ENCODE measurements at places on chromosomes 1 and 21.

DNA sequence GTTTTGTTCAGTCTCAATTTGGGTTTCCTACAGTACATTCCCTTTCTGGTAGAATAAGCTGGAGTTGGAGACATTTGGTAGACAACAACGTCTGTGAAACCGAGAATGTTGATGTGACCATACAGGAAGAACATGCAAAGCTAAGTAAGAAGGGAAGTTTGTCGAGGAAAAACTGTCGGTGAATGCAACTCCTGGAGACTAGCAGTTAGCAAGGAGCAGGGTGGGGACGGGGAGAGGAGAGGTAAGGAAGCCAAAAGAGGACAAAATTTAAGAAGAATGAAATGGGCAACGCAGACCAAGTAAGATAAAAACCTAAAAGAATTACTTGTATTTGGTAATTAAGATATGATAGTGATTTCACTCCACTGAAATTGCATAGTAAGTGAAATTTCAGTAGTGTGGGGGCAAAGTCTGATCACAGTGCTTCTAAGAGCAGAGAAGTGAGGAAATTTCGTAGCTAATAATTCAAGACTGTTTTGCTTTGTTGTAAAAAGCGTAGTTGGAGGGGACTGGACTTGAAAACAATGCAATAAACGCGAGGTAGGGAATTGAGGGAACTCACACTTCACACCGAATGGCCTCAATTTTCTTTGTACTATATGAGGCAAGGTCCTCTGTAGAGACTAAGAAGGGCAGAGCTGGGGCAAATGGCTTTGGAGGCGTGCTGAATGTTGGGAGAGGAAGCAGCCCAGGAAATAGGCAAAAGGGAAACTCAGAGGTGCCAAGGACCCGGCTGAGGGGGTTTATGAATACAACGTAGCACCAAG, 787 bp upstream of the GIPC2 start:
- no peak for DNase-seq

- no peak for DNase-seq
Observed at GRCh38 chr1:72845981-72846380, 563.6 kb upstream of the NEGR1 start.

DNA sequence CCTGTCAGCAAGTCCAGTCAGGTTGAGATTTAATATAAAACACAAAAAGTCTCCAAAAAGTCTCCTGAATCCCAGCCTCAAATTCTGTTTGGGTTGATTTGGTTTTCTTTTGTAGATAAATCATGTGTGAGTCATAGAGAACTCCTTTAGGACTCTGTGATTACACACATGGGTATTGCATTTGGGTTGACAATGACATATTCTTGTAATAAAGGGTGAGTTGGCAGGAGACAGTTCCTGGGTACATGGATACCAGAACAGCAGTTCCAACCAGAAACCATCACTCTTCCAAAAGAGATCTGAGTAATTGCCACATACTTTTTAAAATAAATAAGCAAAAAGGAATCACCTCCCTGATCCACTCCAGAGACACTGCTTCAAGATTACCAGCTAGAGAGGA, 8.9 kb downstream of the CR2 start:
- DNase-seq, result no peak

DNA sequence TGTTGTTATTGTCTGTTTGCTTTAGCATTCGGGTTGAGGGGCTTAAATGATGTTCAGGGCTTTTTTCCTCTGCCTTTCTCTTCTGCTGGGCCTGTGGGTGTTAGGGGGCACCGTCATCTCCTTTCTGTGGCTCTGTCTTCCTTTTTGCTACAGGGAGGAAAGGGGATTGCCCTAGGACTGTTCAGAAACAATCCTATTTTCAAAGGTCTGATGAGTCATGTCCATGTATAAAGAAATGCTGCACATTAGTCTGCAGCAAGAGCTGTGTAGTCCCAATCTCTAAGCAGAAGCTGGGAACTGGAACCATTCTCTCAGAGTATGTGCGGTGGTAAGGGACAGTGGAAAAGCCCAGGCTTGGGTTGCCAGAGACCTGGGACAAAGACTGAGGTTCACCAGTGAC, 462.3 kb downstream of the OMA1 start:
- DNase-seq, result no peak

GRCh38 chr1:192524223-192524622, 51.4 kb upstream of the RGS1 start:
- DNase-seq, result no peak

DNA sequence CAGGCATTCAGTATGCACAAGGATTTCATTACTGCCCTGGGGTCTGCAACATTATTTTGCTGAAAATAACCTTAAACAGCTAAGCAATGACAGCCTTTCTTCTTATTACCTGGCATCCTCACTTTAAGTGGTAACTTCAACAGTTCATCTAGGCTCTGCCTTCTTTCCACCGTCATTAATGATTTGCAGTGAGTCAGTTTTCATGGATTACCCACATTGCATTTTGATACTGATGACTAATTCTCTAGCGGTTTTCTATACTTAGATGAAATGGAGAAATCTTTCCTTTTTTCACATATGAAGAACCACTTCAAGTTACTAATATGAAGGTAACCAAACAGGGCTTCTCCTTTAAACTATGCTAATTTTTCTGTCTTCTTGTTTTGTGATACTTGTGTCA, 226.9 kb upstream of the TMPRSS15 start:
- DNase-seq, result no peak

DNA sequence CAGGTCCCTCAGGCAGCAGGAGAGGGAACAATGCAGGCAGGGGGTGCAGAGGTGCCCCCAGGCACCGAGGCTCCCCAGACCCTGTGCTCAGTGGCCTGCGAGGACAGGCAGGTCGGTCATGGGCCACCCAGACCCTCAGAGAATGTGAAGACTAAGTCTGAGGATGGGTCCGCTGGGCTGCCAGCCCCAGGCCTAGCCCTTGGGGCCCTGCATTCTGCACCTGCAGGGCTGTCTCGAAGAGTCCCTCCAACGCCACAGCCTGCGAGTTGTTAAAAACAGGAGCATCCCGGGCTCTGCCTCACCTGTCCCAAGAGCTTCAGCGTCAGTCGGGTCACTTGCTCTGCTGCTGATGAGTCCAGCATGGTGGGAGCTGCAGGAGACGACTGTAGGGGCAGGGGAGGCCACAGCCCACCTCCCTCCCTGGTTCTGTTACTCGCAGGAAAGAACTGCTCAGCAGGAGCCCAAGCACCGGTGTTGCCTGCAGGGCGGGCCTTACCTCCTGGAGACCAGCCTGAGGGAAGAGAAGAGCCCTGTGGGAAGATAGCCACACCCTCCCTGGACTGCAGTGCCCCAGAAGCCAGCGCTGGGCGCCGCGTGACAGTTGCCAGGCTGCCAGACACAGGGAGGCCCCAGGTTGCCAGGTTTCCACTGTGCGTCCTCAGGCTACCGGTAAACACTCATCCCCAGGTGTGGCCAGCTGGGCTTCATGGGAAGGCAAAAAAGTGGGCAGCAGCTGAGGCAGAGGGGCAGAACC, 5.8 kb downstream of the C21orf58 start:
- no peak for DNase-seq

- no peak for DNase-seq
Observed at GRCh38 chr1:35925741-35926140, 5.2 kb upstream of the AGO3 start.

DNA sequence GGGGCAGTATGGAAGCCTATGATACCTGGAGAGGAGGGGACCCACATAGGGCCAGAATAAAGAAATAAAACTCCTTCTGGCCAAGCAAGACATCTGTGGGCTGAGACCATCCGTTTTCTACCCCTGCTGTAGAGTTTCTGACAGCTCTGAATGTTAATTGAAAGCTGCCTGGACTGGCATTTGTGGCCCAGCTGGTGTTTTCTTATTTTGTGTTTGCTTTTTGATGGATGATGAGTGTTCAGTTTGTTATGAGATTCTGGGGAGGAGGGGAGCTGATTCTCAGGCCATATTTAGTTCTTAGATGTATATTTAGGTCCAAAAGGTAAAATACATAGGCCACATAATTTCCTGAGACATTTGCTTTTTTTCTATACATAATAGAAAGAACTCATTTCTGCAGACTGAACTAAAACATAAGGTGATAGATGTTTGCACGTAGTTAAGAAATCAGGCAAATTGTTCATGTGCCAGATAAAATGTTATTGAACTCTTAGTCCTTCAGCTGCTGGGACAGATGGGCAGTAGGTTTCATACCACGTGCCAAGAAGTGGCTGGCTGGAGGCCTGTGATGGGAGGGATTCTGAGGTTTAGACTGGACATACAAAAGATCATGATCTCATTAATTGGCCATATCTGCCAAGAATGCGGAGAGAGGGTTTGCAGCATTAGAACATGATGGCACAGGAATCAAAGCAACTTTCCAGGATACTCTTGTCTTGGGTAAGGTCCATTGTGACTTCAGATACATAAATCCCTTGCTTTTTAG, 54.1 kb downstream of the DSCAM start:
- DNase-seq, result no peak

- no peak for DNase-seq
Observed at GRCh38 chr1:187848321-187848720, 1019.6 kb downstream of the PLA2G4A start.

DNA sequence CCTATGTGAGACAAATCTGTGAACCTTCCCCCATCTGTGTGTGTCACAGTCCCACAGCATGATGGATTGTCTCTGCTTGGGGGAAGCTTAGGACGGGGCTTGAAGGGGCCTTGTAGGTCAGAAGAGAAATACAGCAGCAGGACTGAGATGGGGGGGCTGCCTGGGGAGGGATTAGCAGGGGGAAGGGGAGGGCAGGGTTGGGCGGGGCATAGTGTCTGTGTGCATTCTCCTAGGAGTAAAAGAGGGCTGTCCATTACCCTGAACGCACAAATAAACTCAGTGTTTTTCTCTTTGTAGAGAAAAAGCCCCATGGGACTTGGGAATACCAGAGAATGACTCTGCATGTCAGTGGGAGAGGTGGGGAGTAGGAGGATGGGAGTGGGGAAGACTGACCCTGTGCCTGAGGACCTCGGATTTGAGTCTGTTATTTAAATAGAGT, 16.4 kb downstream of the RNF220 start:
- no peak for DNase-seq

Data from stimulated activated CD8-positive, alpha-beta memory T cell treated with anti-CD3 and anti-CD28 coated beads, Interleukin-15, amount 100 ng/mL, for 1 hour (primary cell).